ENCODE measurements at places on chromosomes 3 and 15.

DNA sequence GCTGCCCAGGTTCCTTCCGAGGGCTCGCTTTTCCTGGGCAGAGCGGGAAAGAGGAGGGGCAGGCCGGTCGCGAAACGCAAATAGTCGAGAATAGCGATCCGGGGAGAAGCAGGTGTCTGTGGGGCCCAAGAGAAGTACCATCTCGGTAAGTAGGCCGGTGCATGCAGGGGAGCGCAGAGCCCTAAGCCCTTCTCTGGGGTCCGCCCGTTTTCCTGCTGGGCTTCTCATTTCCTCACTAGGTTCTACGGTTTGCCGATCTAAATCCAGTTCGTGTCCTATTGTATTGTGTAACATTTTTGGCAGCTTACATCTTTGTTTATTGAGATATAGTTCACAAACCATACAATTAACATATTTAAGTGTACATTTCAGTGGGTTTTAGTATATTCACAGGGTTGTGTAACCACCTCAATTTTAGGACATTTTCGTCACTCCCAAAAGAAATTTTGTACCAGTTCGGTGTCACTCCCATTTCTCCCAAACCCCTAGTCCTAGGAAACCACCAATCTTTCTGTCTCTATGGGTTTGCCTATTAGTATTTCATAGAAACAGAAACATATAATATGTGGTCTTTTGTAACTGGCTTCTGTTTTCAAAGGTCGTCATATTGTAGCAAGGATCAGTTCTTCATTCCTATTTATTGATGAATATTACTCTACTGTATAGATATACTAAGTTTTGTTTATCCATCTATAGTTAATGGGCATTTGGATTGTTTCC lies 6.8 kb upstream of the TRIM69 start:
- no peak for DNase-seq

GRCh38 chr3:15342246-15342645 lies 9.9 kb upstream of the SH3BP5 start:
- no peak for DNase-seq

- DNase-seq, result no peak
Observed at GRCh38 chr15:99425657-99426301, 140.0 kb upstream of the MEF2A start.

GRCh38 chr3:178083906-178084866 lies 452.1 kb upstream of the KCNMB2 start:
- no peak for DNase-seq

DNA sequence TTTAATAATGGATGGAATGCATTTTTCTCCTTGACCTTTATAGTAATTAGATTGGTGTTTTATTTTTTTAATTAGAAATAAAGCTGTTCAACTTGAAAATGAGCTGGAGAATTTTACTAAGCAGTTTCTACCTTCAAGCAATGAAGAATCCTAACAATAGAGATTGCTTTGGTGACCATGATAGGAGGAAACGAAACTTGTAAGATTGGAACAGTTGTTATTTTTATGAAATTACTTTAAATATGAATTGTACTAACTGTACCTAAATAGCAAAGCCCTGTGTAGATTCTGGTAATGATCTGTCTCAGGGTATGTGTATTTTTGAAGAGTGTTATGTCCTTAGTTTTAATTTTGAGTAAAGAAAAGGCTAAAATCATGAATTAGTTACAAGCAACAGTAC lies 44.4 kb downstream of the MFN1 start:
- no peak for DNase-seq

- no peak for DNase-seq
Observed at GRCh38 chr15:83602021-83602420, 51.9 kb upstream of the ADAMTSL3 start.

DNA sequence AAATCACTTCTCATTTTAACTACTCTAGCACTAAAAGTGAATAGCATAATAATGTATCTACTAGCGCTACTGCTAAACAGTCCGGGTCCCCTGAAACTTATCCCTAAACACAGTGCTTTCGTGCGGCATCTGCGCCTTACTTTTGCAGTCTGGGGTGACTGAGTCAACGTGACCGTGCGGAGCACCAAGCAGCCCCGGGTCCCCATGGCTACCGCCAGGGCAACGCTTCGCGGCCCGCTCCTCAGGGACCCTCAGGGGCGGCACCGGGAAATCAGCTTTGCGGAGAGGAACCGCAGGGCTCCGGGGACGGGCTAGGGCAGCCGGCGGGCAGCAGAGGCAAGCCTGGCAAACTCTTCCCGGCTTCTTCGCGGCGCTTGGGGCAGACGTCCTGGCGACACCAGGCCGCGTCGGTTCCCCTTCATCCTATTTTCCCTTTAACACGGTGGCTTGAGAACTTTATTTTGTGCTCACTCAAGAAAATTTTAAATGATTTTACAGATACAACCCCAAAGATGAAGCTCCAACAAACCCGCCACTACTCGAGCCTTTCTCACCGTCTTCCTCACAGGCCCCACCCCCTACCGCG lies 757 bp upstream of the DIPK2A start:
- no peak for DNase-seq

DNA sequence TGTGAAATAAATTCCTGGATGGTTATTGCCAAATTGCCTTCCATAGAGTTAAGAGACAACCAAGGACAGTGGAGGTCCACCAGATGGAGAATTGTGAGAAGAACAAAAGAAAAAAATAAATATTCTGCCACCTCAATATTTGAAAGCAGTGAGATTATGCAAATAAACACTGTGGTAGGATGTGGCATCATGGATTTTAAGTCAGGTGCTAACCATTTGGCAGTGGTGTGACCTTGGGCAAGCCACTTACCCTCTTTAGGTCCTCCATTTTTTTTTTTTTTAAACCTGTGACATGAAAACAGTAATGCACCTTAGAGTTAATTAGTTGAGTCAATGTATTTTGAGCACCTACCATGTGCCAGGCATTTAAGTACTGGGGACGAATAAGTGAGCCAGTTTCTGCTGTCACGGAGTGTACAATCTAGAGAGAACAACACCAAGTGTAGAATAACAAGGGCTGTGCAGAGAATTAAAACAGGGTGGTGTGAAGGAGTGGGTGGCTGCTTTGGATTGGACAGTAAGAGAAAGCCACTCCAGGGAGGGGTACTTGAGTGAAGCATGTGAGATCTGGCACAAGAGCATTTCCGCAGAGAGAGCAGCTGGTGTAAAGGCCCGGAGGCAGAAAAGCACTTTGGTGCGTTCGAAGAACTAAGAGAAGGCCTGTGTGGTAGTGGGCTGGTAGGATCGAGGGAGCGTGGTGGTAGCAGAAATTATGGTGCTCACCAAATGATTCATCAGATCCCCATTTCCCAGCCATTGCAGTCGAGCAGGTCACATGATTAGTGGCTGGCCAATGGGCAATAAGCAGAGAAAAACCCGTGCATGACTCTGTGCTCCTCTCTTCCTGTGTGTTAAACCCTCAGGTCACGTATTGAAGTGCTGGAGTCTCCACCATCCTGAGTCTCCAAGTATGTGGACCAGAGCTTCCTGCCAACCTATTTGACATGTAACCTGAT lies 39.2 kb downstream of the CCK start:
- DNase-seq, result no peak

- no peak for DNase-seq
Observed at GRCh38 chr3:185655426-185656320, 69.6 kb downstream of the SENP2 start.

DNA sequence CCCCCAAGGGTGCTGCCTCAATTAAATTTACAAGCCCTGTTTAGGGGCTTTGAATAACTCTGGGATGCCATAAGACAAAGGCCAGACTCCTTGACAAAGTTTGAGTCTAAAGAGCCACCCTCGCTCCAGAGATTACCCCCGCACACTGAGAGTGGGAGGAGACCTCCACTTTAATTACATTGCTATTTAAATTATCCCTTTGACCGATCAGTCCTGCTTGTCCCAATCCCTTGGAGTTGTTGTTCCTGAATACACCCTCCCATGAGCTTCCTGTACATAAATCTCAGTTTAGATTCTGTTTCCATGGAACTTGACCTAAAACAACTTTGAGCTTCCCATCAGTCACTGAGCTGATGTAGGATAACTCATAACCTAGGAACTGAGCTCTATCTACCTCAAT lies 596.3 kb downstream of the PYDC2 start:
- no peak for DNase-seq

- no peak for DNase-seq
Observed at GRCh38 chr3:106018929-106019550, 150.2 kb upstream of the CBLB start.

DNA sequence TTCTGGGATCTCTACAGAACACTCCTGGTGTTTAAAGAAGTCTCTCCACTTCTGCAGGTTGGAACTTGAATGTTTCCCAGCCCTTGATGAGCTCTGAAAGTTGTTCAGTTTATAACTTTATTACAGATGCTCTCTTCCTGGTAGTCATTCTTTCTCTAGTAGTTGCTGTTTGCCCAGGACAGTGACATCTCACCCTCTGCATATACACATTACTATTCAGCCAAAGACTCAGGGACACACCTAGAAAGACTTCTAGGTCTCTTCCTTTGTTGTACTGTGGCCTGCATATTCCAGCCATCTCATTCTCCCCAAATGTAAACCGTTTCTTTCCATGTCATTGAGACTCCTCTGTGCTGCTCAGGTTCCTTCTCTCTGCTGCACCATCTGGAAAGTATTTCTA lies 76.7 kb downstream of the MITF start:
- DNase-seq, result no peak
